ENCODE measurements at places on chromosomes 12 and 14.

DNA sequence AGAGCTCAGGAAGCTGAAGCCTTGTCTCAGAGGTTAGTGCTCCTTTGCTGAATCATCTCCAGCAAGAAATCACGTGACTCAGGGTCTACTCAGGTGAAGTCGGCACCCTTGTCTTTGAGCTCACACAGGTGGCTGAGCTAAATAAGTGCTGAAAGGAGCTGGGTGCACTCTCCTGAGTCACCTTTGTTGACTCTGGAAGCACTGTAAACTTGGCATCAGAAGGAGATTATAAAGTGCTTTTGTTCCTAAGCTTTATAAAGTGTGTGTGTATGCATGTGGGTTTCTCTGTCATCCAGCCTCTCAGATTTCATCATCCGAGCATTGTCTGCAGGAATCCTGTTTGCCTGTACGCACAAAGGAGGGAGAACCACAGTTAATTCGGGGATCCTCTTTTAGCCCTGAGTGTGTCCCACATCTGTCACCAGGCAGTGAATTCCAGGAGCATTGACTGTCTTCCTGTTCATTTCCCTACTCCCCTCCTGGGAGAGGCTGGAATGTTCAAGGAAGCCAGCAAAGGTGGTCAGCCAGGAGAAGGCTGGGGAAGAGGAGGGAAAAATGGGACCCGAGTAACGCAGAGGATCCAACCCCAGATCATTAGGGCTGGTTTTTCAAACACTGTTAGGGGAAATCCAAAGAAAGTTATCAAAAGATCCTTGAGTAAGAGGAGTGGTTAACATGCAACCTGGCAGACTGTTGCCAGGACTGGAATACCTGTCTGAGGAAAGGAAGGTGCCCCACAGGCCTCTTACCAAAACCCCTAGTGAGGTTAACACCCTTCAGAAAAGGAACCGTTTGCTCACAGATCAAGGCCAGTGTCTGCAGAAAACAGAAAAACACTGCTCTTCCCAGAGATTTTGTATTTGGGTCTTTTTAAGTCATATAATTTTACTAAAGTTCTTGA is 157.5 kb upstream of the HIF1A start:
- peak; percentile 18 for DNase-seq

DNA sequence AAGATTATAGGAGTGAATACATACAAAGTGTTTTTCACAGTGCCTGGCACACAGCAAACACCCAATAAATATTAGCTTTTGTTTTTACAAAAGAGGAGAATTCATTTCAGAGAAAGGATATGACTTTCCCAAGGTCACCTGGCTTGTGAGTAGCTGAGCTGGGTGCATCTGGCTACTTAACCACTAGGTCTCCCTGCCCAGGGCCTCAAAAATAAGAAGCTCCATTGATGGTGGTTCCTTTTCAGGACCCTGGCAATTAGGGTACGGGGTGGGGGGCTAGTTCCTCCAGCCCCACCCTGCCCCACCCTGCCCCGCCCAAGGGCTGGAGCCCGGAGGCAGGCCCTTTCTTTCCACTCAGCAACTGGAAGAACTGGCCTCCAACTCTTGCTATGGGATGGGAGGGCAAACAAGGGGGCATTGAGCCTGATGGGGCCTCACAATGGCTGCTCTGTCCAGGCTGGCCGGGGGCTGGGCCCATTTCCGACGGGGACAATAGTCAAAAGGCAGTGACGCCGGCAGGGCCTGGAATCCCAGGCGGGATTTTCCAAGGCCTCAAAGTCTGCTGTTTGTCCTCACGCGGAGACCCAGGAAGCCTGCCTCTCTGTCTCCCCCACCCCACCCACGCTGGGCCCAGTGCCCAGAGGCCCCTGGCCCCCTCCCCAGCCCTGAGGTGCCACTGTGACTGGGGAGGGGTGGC is 8.2 kb upstream of the ATG101 start:
- DNase-seq: no peak

DNA sequence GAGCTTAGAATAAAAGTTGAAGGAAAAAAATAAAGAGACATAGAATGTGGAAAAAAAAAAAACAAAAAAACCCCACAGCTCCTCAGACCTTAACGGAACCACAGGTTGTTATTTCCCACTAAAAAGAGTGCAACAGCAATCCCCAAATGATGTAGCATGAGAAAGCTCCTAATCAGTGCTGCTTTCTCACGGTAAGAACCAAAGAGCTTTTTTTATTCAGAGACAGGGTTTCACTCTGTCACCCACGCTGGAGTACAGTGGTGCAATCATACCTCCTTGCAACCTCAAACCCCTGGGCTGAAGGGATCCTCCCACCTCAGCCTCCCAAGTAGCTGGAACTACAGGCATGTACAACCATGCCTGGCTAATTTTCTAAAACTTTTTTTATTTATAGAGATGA is 13.3 kb downstream of the NDUFA12 start:
- DNase-seq: no peak

DNA sequence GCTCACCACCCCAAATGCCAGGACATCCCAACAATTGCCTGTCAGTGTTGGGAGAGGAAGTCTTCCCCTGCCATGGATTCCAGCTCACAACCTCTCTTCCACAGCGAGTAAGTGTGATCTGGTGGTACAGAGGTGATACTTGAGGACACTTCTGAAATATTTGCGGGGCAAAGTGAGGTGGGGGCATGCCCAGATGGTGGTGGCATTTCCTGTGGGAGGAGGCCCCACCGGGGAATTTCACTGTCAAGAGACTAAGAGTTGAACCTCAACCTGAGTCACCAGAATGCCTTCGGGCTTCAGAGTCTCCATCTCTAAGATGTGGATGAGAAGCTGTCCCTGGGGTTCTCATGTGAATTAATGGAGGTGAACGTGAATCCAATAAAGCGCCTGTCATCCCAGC is 122.3 kb upstream of the RFLNA start:
- no peak for DNase-seq

GRCh38 chr14:53865711-53866110 is 90.9 kb downstream of the BMP4 start:
- DNase-seq: no peak

- DNase-seq: no peak
Measured at GRCh38 chr14:30482276-30482675, 76.7 kb upstream of the G2E3 start.

- DNase-seq: no peak
Measured at GRCh38 chr14:84792722-84793410, 737.1 kb upstream of the FLRT2 start.

DNA sequence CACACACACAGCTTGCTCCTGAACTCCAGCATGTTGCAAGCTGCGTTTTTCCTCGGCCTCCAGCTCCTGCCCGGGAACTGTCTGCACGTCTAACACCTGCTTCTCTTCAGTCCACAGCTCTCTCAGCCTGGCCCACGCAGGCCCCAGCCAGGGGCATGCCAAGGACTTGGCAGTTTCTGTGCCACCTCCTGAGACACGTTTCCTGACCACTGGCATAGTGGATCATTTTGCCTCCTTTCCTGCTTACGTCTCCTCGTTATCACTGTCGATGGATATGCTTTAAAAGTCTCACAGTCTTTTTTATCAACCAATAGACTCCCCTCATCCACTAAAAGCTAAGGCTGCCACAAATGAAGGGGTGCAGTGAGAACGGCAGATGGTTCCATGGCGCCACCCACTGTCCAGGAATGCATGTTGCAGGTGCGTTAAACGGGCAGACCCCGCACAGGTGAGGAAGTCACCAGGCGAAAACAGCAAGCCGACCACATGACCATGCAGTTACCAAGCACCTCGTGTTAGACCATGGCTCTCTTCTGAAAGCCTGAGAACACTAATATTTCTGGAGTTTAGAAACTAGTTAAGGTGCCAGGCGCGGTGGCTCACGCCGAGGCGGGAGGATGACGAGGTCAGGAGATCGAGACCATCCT is 14.7 kb upstream of the TEAD4 start:
- DNase-seq: peak; percentile 7

GRCh38 chr14:21940887-21941856 is 267.6 kb upstream of the OR4E1 start:
- no peak for DNase-seq

DNA sequence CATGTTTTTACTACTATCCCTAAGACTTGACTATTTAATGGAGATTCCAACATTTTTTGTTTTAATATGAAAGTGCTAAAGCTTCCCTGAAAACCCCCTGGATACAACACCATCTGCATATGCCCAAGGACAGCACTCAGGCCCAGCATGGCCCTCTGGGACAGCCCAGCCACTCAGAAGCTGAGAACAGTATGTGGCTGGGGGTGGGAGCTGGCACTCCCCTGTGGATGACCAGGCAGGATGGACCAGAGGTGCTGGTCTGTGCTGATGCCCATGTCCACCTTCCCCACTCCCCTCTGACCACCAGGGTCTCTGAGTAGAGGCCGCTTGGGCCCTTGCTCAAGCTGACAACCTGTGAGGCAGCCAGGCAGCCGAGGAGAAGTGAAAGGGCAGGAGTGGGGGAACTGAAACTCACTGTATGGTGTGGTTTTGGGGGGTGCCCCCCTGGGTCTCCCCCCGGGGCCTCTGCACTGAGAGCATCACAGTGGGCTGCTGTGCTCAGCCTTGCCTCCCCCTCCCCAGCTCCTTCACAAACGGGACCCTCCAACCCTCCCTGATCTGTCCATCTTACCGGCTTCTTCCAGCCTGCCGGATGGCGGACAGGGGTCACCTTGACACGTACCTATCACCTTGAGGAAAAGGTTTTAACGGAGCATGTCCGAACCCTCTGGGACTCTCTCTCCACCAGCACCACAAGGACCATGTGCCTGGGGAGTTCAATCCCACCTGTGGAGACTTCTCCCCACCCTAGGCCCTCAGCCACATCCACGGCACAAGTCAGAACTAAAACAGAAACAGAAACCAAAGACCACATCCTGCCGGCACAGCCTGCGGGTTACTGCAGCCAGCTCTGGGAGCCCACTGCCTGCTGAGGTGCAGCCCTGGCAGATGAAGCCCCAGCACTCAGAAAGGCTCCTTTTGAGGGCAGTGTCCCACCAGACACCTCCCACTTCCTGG is at the start of gene TMEM229B:
TSS of gene TMEM229B (minus strand) at position 785 of the 957 bp plus-strand sequence. CDS start 14,798 bp downstream, outside the sequence.
- DNase-seq: peak; percentile 24

- peak; percentile 67 for DNase-seq
Measured at GRCh38 chr14:23929822-23930294, 23.7 kb upstream of the DHRS4 start.
